ENCODE measurements at places on chromosomes 2 and 18.
A peak's percentile ranks its signal among the peaks of the same experiment; 100 is the strongest.

DNA sequence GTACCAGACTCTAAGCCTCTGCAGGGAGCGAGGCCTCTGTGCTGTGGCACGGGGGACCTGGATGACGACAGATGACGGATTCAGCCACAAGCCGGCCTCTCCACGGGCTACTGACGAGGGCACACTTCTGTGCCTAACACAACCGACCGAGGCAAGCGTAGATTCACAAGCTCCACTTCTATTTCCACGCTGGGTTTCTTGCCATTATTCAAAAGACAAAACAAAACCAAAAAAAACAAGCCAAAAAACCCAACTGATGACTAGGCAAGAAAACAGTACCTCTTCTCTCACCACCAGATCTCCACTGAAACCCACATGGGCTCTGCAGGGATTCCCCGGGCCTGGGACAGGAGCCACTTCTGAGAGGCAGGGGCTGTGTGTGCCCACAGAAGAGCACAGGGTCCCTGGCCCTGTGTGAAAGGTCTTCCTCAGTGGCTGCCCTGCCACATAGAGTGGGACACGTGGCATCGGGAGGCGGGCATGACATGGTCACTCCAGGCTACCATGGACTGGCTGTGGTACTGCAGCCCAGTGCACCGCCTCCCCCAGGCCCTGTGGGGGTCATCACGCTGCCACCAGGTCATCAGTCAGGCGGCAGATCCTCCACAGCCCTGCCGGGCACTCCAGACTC is 254.7 kb downstream of the HDAC4 start:
- no peak for DNase-seq

DNA sequence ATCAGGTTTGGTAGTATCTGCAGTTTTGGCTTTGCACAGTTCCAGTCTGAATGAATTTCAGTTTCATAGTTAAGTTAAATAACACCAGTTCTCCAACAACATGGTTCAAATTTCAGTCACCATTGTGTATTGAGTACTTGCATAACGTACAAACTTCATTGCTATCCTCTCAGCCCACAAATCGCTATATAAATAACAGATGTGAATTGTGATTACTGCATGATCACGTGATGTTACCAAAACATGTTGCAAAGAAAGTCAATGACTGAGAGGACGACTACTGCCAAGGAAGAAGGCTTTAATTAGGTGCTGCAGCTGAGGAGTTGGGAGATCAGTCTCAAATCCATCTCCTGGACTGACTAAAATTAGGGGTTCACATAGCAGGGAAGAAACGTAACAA is 48.2 kb downstream of the COL4A4 start:
- no peak for DNase-seq

GRCh38 chr2:191860760-191861466 is 14.0 kb upstream of the CAVIN2 start:
- no peak for DNase-seq

DNA sequence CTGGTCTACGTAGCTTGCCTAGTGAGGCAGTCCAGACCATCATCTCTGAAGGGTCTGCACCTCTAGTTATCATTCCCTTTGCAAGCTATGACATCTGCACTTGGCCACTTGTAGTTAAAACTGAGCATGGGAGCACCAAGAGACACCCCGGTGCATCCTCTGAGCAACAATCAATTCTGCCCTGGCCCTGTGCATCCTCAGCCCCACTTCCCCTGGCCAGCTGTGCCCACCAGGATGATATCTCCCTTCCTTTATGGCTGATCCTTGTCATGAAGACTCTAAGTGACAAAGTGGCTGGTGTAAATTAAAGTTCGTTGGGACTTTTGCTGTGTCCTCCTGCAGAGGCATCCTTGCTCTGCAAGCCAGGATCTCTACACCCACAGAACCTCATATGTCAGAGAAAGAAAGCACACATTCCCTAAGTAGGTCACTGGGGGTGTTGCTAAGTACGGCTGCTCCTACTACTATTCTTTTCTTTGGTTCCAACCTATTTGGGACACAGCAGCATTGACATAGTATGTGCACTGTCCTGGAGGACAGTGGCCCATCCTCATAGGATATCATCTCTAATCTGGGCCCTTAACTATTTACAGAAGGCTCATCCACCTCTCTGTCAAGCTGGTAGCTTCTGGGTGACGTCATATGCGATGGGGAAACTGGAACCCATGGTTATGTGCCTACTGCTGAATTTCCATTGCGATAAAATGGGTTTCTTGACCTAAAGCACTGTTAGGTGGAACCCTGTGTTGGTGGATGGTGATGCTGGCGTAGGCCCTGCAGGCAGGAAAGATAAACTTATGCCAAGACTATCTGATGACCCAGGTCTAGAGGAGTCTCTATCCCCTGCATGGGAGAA is 384.3 kb upstream of the ID2 start:
- DNase-seq = no peak

DNA sequence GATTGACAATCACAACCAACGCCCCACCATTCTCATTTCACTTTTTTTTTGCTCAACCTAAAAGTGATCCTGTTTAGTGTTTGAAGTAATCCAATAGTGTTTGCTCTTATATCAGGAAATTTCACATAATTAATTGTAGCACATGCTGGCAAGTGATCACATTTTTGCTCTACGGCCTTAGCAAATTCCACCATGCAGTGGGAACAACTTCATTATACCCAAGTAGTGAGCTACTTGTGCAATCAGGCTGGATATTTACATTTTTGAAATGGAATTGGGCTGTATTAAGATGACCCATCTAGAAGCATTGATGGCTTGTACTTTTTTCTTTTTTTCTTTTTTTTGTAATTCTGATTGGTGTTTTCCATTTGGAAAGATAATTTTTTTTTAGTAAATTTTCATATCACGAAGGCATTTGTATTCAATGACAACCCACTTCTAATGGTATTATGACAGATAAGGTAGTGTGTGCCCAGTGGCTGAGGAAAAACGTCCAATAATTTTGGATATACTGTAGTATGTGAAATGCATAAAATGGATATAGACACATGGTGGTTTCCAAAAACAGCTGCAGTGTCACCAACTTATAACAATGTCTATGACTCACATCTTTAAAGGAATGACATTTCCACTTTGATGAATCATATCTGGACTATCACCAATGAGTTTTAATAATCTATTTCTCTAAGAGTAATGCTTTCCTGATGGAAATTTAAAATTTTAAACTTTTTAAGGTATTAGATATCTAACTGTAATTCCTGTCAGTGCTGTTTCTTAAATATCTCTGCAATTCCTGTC is 130.6 kb downstream of the COL6A3 start:
- no peak for DNase-seq

GRCh38 chr2:102144128-102144527 is 1.6 kb downstream of the IL1R1 start:
- no peak for DNase-seq

DNA sequence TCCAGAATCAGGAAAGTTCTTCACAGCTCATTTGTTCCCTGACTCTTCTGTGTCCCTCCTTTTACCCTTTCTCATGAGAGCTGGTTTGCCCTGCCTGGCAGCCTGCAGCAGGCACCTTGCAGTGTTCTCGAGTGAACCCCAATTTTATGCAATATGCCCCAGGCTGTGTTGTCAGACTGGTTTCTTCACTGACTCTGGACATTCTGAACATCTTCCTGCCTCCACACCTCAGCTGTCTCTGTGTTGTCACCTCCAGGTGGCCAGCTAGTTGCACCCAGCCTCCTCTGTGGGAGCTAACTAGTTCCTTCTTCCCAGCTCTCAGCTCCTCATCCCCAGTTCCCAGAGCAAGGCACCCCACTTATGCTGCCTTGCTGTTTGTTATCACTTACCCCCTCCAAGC is 5.5 kb downstream of the SETBP1 start:
- DNase-seq = no peak

DNA sequence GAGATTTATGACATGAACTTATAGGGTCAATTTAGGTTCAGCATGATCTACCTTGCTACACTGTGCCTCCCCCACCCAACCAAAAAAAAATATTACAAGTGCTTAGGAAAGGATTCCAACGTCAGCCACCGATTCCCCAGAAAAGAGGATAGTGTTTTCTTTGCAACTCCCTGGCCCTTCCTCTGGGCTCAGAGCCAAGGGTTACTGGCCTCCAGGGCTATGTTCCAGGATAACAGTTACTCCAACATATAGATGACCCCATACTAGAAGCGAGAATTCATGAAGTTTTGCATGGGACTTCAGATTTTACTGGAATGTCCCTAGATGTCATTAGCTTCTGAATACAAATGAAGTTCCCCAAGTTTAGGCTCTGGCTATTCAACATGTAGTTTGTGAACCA is 172.1 kb downstream of the UPP2 start:
- no peak for DNase-seq

GRCh38 chr18:4551001-4551360 is 95.9 kb upstream of the DLGAP1 start:
- DNase-seq = peak; percentile 78
